KBM-7 (cell line): ENCODE measurements at places on chromosomes 12 and 14.

GRCh38 chr14:58587271-58587670, 50.5 kb upstream of the DACT1 start:
- DNase-seq: no peak

GRCh38 chr12:132019891-132020290, 70.1 kb downstream of the EP400 start:
- no peak for DNase-seq

DNA sequence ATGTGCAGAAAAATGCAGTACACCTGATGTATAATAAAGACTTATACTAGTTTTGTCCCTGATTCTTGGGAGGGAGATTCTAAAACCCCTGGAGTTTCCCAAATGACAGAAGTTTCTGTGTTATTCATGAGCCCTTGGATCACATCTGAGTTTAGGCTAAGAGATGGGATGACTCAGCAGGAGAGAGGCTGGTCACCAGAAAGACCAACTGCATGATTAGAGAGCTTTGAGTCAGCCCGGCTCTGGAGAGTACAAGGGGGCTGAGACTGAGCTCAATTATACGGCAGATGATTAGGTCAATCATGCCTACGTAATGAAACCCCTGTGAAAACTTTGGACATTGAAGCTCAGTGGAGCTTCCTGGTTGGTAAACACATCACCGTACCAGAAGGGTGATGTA, 174.2 kb downstream of the SSPN start:
- DNase-seq: no peak

DNA sequence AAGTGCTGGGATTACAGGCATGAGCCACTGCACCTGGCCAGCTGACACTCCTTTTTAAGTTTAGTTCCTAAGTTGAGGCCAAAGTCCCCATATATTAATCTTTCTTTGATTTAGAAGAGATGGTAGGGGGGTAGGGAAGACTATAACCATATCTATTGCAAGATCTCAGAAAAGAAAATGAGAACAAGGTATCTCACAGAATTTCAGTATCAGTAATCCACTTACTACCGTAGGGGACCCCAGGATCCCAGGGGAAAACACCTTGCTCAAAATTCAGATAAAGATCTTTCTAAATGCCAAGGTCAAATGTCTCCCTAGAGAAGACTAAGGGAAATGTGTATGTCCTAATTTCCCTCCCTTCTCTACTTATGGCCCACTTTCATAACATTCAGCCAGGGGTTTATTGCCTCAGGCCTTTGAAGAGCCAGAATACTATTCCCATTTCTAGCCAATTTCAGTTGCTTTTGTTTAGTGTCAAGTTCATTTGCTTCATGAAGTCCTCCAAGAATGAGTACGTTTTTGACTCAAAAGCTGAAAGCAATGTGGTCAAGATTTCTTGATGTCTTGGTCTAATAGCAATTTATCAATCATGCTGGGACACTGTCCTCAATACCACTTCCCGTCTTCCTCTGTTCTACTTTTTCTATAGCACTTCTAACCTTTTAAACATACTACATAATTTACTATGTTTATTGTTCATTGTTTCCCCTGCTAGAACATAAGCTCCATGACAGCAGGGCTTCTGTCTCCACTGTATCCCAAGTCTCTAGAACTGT, 86.3 kb downstream of the DCAF5 start:
- no peak for DNase-seq

DNA sequence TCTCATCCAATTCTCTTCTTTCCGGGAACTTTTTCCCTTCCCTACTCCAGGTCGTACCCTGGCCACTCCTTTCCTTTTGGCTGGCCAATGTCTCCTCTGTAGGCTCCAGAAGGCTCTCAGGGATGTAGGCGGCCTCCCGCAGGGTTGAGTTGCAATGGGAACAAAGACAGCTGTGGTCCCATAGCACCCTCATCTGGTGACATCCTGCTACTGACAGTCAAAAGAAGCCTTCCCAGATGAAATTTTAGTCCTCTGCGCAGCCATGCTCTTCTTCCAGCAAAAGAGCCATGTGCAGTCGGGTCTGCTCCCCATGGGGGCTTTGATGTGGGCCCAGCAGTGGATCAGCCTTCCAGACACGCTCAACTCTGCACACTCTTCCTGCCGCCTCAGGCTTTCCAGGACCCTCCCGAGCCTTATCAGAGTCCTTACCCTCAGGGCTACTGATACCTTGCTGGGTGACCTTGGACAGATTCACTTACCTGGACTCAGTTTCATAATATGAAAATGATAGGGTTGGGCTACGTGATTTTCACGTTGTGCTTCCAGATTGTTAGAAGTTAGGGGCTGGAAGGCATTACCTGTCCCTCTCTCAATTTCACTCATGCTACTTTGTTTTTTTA, 5.5 kb upstream of the CELA1 start:
- DNase-seq: peak; percentile 82

GRCh38 chr12:52238207-52238840, 5.3 kb downstream of the KRT7 start:
- DNase-seq: no peak

GRCh38 chr12:10884086-10884725, at the start of gene PRH1:
PRH1 (minus strand) TSS chr12:10884255; CDS start chr12:10884217, 38 bp downstream.
- DNase-seq: no peak

- DNase-seq: peak; percentile 45
Observed at GRCh38 chr12:92574051-92574783, 128.6 kb upstream of the PLEKHG7 start.

DNA sequence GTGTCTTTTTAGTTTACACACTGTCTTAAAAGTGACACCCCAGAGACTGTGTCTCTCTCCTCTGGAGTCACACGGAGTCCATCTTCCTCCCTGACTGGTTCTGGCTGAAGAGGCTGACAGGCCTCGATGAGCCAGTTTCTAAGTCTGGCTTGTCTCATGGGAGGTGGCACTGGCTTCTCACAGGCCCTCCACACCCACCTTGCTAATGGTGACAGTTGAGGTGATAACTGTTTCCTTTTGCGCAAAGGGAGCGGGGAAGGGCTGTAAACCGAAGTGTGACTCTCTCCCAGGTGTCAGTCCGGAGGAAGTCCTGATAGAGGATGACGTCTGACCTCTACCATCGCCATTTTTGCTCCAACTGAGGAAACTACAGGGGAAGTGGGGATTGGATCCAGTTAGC, 30.2 kb downstream of the KCTD10 start:
- no peak for DNase-seq

GRCh38 chr14:30621354-30621939, 672 bp upstream of the SCFD1 start:
- DNase-seq: no peak

GRCh38 chr12:88546853-88547252, 33.4 kb downstream of the KITLG start:
- no peak for DNase-seq

GRCh38 chr14:87754520-87755223, 238.3 kb downstream of the GALC start:
- DNase-seq: no peak

GRCh38 chr12:104691721-104692556, 235.2 kb downstream of the CHST11 start:
- no peak for DNase-seq

DNA sequence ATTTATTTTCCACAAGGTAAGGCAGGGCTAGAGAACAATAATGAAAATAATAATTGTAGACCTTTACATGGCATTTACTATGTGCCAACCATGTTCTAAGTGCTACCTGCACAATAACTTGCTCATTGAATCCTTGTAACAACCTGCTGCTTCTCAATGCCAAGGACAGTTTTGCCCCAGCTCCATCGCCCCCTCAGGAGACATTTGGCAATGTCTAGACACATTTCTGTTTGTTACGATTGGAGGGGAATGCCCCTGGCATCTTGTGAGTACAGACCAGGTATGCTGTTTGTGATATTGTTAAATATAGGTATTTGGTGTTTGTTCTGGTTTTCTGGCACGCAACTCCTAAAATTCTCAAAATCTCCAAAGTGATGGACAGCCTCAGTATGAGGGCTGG, 8.1 kb upstream of the ATXN2 start:
- DNase-seq: no peak

- DNase-seq: peak; percentile 85
Observed at GRCh38 chr12:51323966-51324895, at the start of gene BIN2. BIN2 (minus strand) TSS chr12:51324174; CDS start chr12:51324102, 72 bp downstream.

DNA sequence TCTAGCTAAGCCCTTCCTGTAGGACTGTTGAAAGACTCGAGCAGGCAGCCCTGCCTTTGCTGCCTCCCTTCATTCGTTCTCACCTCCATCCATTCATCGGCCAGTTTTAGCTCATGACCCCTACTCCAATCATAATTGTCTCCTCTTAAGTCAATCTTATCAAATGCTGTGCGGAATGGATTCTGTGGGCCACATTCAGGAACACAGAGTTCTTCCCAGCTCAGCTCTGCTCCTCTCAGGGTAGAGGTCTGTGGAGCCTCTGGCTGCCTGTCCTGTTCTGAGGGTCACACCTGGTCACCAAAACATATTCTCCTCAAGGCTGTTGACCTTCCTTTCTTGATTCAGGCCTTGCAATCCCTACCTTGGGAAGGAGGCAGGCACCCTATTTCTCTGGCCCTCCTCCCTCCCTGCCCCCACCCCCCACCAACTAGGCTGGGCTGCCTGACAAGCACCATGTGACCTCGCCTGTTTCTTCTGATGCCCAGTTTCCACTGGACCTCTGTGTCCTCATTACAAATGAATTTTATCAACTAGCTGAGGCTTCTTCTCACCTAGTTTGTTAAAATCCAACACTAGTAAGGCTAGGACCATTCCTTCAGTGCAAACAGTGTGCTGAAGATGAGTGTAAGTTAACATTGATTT, 3.5 kb downstream of the SMCO2 start:
- no peak for DNase-seq

- no peak for DNase-seq
Observed at GRCh38 chr14:98593361-98593761, 678.6 kb downstream of the BCL11B start.

- DNase-seq: no peak
Observed at GRCh38 chr14:79084861-79085260, 914.7 kb downstream of the NRXN3 start.

GRCh38 chr12:66000958-66001357, 129.6 kb downstream of the LLPH start:
- no peak for DNase-seq

- DNase-seq: no peak
Observed at GRCh38 chr14:72448212-72448611, 445.7 kb downstream of the DPF3 start.

- DNase-seq: peak; percentile 83
Observed at GRCh38 chr12:130916241-130916911, 37.3 kb upstream of the ADGRD1 start.

GRCh38 chr12:104458694-104459367, 2.1 kb downstream of the CHST11 start:
- DNase-seq: peak; percentile 45

DNA sequence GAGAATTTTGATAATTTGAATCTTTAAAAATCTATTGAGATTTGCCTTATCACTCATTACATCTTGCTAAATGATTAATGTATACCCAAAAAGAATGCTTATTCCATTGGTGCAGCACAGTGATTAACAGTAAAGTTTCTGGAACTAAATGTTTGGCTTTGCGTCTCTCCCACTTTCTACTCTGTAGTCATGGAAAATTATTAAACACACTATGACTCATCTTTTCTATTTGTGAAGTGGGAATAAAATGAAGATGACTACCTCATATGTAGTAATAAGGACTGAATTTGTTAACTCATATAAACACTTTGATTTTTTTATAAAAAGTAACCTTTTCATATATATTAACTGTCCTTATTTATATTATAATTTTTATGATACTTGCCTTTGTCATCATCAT, 118.1 kb downstream of the RERGL start:
- DNase-seq: no peak

DNA sequence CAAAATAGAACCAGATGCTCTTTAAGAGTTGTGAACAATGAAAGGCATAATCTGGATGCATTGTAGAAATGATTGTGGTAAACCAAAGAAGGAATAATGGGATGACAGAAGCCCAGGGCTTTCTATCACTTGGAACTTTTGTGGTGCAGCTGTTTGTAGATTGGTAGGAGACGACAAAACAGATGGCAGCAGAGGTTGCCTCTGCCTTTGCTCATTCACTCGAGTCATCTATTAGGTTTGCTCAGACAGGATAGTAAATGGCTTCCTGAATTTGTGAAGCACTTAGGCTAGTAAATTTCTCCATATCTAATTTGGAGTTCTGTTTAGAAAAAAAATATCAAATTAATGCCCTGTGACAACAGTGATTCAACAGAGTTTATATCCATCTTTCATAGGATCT, 78.4 kb downstream of the FGD4 start:
- DNase-seq: no peak

- no peak for DNase-seq
Observed at GRCh38 chr14:21054123-21054767, 3.4 kb upstream of the RNASE8 start.

DNA sequence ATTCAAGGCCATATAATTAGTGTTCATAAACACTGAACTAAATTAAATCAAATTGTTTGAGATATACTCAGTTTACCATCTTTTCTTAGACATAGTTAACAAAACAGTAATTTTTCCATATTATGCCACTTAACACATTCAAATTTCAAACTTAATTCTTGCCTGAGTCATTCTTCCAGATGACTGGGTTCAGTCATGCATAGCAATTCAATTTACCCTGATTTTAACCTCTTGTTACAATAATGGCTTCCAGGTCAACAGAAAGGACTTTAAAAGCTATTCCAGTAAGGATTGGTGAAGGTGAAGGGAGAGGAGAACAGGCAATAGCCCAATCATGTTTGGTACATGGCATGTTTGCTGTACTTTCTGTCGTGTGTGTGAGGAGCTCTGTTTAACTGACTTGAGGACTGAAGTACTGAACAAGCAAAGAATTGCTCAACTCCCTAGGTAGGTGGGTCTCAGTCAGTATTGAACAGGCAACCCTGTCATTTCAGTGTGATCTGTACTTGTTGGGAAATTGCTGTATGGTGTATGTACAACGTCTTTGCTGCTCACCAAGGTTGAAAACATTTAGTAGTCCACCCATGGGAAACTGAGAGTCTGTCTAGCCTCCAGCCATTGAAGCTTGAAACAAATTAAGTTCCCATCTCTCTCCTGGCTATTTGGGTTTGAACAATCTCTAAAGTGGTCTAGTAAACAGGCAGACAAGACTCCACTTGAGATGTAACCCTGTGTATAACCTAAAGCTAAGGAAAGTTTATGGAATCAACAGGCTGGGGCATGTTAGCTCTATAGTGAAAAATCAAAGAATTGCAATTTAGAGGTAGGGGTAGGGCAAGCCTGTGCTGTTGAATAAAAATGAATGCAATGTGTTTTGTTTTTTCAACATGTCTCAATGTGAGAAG, 327.2 kb downstream of the BTG1 start:
- no peak for DNase-seq

DNA sequence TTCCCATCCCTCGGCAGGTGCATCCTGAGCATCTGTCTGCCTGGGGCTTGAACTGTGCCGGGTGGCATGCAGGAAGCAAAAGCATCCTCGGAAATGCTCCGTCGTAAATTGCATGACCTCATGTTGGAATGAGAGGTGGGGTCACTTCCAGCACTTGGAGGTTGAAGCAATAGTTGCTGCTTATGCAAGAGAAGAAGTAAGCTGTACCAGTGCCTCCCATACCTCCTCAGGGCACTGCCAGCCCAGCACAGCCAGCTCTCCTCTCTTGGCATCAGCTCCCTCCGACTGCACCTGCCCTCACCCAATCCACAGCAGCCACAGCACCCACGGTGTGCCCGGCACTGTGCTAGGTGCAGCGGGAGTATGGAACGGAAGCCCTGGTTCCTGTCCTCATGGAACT, 11.5 kb downstream of the TEAD4 start:
- DNase-seq: no peak

- DNase-seq: no peak
Observed at GRCh38 chr12:116588390-116589028, 29.3 kb downstream of the MAP1LC3B2 start.

GRCh38 chr12:125178222-125178621, 113.0 kb downstream of the AACS start:
- no peak for DNase-seq
